ENCODE measurements at places on chromosomes 3 and 15. TPM values are rescaled to one million over a fixed set of nuclear protein-coding genes. Genes with fewer than 3 reads are reported as not detected.

Gene OR5K2
- total RNA-seq: not detected

DNA sequence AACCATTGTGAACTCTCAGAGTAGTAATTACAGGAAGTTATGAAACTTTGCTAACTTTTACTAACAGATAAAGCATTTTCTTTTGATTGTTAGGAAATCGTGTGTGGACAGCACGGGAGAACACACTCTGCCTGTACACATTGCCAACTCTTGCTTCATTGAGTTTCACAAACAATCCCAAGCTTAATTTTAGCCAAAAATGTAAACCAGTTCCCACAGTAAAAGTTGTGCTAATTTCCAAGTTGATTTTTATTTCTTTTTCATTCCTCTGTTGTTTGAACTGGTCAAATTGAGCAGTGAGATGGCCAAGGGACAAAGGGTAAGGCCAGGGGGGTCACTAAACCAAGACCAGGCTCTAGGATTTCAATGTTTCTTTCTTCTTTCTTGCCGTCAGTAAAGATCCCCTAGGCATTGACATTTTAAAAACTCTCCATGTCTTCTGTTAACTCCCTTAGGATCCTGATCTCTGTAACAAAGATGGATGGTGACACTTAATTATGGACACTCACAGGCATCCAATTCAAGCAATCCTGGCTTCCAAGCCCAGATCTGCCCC lies 414.9 kb downstream of the RBMS3 start:
- DNase-seq: peak; percentile 95
- no peaks in the 10 kb centered on the region for H3K27me3 ChIP-seq
- H3K27ac ChIP-seq: peak overlapping the region; percentile 74
- H3K4me1 ChIP-seq: peaks cover 16% of the 10 kb centered on the region

GRCh38 chr15:82046666-82047452 lies 1.0 kb upstream of the MEX3B start:
- H3K27me3 ChIP-seq: no peaks in the 10 kb centered on the region
- peak; percentile 98 for DNase-seq
- peaks cover 2% of the 10 kb centered on the region for H3K36me3 ChIP-seq
- no peaks in the 10 kb centered on the region for H3K4me1 ChIP-seq
- H3K4me3 ChIP-seq: peak overlapping the region; percentile 64

DNA sequence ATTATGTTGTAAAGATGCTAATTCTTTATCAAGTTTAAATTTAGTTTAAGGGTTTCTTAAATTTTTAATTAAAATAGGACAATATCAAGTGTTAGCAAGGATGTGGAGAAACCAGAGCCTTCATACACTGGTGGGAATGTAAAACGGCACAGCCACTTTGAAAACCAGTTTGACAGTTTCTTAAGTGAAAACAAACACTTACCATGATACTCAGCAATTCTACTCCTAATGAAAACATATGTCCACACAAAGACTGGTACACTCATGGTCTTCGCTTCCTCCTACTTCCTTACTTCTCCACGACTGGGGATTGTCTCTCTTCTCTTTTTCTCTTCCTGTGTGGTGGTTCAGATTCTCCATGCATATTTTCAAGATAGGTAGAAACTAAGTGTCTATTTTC lies 9.2 kb downstream of the SKIC8 start:
- H3K4me1 ChIP-seq: no peaks in the 10 kb centered on the region
- H3K36me3 ChIP-seq: peaks cover 11% of the 10 kb centered on the region
- no peak overlapping the region for H3K4me3 ChIP-seq
- peak; percentile 4 for DNase-seq
- no peaks in the 10 kb centered on the region for H3K27me3 ChIP-seq

DNA sequence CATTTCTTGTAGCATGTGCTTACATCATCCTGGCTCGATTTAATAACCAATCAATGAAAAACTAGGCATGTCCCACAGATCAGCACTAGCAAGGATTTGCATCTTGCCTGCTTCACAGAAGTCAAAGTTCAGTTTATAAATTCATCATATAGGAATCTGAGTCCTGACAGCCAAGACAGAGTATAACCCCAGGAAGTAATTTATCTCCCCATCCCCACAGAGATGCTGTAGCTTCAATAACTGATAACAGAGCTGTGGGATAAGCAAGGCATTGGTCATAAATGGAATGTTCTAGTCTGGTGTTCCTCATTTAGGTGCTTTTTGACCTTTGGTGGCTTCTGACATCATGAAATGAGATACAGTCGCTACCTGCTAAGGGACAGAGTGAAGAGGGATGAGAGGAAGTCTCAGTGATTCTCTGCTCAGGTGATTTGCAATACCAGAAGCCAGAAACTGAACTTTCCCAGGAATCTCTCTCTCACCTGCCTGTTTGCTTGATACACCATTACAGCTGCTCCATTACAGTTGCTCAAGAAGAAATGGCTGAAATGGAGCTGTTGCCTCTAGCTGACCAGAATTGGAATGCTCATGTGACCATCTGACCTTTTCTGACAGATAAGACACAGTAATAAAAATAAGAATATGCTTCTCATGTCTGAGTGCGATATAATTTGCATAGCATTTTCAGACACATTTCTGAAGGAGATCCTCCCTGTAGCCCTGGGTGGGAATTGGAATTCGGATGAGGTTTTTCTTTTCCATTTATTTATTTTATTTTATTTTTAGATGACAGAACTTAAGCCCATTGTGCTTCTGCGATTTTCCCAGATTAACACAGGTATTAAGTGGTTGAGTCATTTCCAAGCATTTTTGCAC lies 217.1 kb upstream of the KCNMB2 start:
- H3K27me3 ChIP-seq: no peaks in the 10 kb centered on the region
- DNase-seq: no peak
- peaks cover 3% of the 10 kb centered on the region for H3K4me1 ChIP-seq
- no peak overlapping the region for H3K4me3 ChIP-seq
- no peaks in the 10 kb centered on the region for H3K36me3 ChIP-seq
- H3K27ac ChIP-seq: no peak overlapping the region

- no peak overlapping the region for H3K27ac ChIP-seq
- H3K36me3 ChIP-seq: no peaks in the 10 kb centered on the region
- no peak for DNase-seq
These were observed 40.4 kb downstream of the LIPC start for GRCh38 chr15:58472221-58472620.

GRCh38 chr15:74648051-74648842 lies 32.6 kb downstream of the CLK3 start:
- no peaks in the 10 kb centered on the region for H3K27me3 ChIP-seq
- peaks cover 5% of the 10 kb centered on the region for H3K4me1 ChIP-seq
- H3K4me3 ChIP-seq: no peak overlapping the region
- H3K27ac ChIP-seq: no peak overlapping the region

DNA sequence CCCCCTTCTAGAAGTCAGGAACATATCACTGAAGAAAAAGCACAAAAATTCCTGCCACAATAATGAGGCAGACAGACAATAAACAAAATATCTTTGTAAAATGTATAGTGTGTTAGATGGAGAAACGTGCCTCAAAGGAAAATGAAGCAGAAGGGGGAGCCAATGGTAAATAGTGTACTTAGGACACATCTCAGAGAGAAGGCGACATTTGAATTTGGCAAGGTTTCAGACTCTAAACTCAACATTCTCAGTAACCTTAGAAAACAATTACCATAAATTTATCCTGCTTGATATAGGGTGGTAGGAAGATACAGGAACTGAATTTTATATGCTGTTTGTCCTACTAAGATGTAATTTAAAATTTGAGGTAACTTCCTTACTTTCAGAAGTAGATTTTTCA lies 52.6 kb upstream of the PTX3 start:
- no peak overlapping the region for H3K4me3 ChIP-seq
- no peaks in the 10 kb centered on the region for H3K4me1 ChIP-seq
- no peaks in the 10 kb centered on the region for H3K36me3 ChIP-seq
- no peak for DNase-seq
- H3K27me3 ChIP-seq: no peaks in the 10 kb centered on the region

DNA sequence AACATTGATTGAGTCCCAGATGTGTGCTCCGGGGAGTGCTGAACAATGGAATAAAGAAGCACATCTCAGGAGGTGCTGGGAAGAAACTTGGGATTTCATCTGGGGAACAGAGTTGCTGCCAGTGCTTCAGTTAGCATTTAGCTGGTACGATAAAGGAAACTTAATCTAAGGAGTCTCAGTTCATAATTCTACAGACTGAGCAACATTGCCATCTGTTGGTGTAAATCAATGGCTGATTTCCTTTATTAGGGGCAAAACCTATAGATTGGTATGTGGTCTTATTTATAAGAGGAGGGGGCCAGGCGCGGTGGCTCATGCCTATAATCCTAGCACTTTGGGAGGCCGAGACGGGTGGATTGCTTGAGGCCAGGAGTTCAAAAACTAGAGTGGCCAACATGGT lies 8.9 kb downstream of the MKRN2OS start:
- no peaks in the 10 kb centered on the region for H3K27me3 ChIP-seq
- H3K36me3 ChIP-seq: peaks cover 4% of the 10 kb centered on the region
- H3K27ac ChIP-seq: no peak overlapping the region
- DNase-seq: no peak

GRCh38 chr3:49717959-49718857 lies 1.3 kb downstream of the AMIGO3 start:
- H3K4me3 ChIP-seq: no peak overlapping the region
- DNase-seq: no peak
- no peak overlapping the region for H3K27ac ChIP-seq
- H3K36me3 ChIP-seq: peaks cover 22% of the 10 kb centered on the region
- no peaks in the 10 kb centered on the region for H3K27me3 ChIP-seq
- peaks cover 5% of the 10 kb centered on the region for H3K4me1 ChIP-seq

Gene LRRC49
- 24.3 TPM for total RNA-seq

Gene GOLGA8T
- total RNA-seq: 0.80 TPM

DNA sequence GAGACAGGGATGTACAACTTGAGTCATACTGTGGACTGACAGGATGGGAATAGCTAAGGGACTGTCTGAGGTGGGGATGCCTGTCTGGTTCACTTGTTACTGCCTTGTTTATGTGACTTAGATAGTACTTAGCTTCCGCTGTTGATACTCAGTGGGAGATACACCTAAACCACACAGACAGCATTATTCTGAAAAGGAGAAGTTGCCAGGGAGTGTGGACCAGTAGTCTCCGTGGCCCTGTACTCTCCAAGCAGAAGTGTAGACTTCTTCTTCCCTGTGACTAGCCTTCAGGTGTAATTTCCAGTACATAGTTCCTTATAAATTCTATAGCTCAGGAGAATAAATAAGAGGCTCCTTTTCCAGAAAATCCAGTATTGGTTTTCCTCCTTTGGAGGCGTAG lies 5.1 kb downstream of the HIGD2B start:
- peaks cover 22% of the 10 kb centered on the region for H3K27me3 ChIP-seq
- no peaks in the 10 kb centered on the region for H3K4me1 ChIP-seq
- DNase-seq: no peak
- no peaks in the 10 kb centered on the region for H3K36me3 ChIP-seq

GRCh38 chr3:152365766-152366593 lies 97.3 kb downstream of the MBNL1 start:
- no peak overlapping the region for H3K27ac ChIP-seq
- peaks cover 3% of the 10 kb centered on the region for H3K4me1 ChIP-seq
- H3K27me3 ChIP-seq: no peaks in the 10 kb centered on the region

Gene EMC7
- 31.7 TPM for total RNA-seq

DNA sequence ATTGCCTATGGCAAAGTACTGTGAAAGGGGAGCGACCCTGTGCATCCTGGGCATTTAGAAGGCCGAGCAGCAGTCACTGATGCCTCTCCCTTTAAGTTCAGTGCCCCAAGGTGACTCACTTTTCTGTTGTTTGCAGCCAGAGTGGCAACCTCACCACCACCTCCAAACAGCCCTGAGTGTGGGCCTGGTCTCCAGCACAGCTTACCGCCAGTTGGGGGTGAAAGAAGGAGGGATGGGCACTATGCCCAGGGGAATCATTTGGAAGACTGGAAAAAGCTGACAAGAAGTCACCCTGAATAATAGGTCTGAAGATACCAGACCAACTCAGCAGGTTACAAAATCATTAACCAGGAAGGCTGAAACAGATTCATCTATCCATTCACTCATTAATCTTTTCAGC lies 571.8 kb downstream of the EPHB1 start:
- no peak for DNase-seq
- H3K27ac ChIP-seq: no peak overlapping the region
- H3K36me3 ChIP-seq: no peaks in the 10 kb centered on the region
- no peaks in the 10 kb centered on the region for H3K4me1 ChIP-seq
- H3K27me3 ChIP-seq: no peaks in the 10 kb centered on the region
- H3K4me3 ChIP-seq: no peak overlapping the region

DNA sequence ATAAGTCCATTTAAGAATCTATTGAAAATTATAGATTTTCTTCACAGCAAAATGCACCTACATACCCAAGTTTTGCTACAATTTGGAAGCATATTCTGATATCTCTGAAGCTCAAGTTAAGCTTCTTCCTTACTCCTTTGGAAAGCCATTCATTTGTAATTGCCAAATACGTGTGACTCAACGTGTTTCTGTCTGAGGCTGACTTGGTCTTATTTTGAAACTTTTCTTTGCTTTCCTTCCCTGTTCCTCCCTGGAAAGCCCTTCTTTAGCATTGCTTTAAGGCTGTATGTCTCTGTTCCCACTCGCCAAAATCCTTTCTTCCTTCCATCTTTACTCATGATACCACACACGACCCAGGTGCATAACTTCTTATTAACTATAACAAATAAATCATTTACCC lies 232.0 kb downstream of the ZBBX start:
- no peaks in the 10 kb centered on the region for H3K36me3 ChIP-seq
- no peaks in the 10 kb centered on the region for H3K27me3 ChIP-seq
- no peaks in the 10 kb centered on the region for H3K4me1 ChIP-seq
- DNase-seq: no peak
- no peak overlapping the region for H3K4me3 ChIP-seq

Gene CNTN4
- 30.7 TPM for total RNA-seq

- H3K4me1 ChIP-seq: peaks cover 56% of the 10 kb centered on the region
- H3K27me3 ChIP-seq: no peaks in the 10 kb centered on the region
- no peak overlapping the region for H3K4me3 ChIP-seq
- H3K36me3 ChIP-seq: no peaks in the 10 kb centered on the region
- DNase-seq: no peak
These were observed 53.0 kb downstream of the IQSEC1 start for GRCh38 chr3:13020159-13020750.

DNA sequence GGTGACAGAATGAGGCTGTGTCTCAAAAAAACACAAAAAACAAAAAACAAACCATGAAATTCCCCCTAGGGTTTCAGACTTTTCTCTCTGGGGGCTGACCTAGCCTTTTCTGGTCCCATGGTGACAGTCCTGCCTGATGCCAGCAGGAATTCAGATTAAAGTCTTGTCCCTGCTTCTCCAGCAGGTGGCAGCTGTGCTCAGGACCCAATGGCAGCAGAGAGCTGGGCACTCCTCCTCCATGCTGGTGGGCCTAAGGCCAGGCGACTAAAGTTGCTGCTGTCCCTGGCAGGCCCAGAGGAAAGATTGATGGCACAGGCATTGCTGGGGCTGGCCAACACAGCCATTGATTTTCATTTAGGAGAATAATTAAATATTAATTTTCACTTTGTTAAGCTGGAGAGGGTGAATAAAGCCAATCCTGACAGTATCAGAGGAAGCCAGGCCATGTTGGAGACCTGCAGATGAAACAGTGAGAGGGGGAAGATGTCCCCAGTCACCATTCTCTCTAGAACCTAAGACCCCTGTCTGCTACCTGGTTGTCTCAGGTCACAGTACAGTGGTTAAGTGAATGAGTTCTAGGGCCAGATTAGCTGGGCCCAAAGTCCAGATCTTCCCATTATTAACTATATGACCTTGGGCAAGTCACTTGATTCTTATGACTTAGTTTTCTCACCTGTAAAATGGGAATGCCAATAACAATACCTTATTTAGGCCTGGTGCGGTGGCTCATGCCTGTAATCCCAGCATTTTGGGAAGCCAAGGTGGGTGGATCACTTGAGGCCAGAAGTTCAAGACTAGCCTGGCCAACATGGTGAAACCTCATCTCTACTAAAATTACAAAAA lies 7.1 kb downstream of the CELF6 start:
- H3K27me3 ChIP-seq: no peaks in the 10 kb centered on the region
- H3K36me3 ChIP-seq: no peaks in the 10 kb centered on the region
- DNase-seq: peak; percentile 72
- no peaks in the 10 kb centered on the region for H3K4me1 ChIP-seq

Gene BFSP2
- total RNA-seq: not detected

Gene GOLGA8O
- not detected for total RNA-seq
